ENCODE measurements at places on chromosomes 11 and 22. TPM values are rescaled to one million over a fixed set of nuclear protein-coding genes. Genes with fewer than 3 reads are reported as not detected.
A peak's percentile ranks its signal among the peaks of the same experiment; 100 is the strongest.

DNA sequence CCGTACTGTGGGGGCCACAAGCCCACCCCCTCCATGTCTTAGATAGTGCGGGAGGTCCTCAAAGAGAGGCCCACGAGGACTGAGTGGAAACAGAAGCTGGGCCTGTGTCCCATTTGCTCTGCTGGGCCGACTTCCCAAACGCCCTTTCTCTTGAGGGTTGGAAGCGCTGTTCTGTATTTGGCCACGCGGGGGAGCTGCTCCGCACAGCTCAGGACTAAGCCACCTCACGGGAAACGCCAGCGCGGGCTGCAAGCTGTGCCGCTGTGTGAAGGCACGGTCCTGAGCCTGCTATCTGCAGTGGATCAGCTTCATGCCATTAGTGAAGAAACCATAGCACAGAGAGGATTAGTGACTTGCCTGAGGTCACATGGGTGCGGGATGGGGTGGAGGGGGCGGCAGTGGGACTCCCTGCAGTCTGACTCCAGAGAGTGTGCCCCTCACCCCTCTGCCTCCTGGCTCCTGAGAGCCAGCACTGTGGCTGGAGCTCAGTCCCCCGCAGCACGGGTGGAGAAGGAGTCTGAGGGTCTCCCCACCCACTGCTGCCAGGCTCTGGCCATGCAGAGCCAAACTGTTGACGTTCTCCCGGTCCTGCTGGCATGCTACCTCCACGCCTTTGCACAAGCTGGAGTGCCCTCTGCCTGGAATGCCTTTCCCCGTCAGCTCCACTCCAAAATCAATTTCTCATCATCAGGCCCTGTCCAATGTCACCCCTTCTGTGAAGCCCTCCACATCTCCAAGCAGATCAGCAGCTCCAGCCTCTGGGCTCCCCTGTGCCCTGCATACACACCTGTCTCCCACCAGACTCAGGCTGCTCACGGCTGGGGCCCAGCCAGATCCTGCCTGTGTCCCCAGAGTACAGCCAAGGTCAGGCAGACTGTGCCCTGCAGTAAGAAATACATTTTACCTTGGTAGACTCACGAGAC, 51.5 kb upstream of the LRRC32 start:
- no peak for DNase-seq

- no peak for DNase-seq
Measured at GRCh38 chr11:94537031-94537600, 6.6 kb upstream of the FUT4 start.

GRCh38 chr11:112810951-112811350, 150.3 kb upstream of the NCAM1 start:
- DNase-seq, result no peak

GRCh38 chr11:44630511-44631210, 65.2 kb downstream of the CD82 start:
- peak; percentile 58 for DNase-seq

DNA sequence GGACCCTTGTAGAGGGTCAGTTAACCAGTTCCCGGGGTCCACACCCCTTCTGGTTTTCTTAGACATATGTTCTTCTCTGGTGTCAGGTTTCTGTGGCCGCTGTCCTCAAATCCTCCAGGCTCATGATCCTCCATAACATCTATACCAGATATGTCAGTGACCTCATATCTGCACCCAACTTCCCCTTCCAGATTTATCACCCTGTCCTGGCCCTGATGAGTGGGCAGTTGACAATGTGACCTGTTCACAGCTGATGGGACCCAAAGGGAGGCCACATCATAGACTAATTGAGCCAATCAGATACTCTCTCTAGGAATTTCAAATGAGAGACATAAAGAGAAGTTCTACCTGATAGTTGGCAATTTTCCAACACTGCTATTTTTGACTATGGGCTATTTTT, 5.1 kb downstream of the DKK3 start:
- no peak for DNase-seq

- DNase-seq, result no peak
Measured at GRCh38 chr11:74683279-74683871, 47.9 kb downstream of the CHRDL2 start.

DNA sequence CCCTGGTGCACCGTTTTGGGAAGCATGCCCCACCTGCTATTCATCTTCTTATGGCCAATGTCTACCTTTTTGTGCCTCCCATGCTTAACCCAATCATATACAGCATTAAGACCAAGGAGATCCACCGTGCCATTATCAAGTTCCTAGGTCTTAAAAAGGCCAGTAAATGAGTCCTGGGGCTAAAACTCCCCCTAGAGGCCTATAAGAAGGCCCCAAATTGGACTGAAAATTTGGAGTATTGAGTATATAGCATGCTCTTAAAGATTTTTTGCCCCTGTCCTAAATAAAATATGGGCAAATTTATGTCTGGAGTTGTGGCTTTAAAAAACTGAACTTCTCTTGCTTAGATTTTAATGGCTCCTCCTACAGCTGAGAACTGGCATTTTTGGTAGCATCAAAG, 6.6 kb downstream of the OR51M1 start:
- DNase-seq, result no peak

DNA sequence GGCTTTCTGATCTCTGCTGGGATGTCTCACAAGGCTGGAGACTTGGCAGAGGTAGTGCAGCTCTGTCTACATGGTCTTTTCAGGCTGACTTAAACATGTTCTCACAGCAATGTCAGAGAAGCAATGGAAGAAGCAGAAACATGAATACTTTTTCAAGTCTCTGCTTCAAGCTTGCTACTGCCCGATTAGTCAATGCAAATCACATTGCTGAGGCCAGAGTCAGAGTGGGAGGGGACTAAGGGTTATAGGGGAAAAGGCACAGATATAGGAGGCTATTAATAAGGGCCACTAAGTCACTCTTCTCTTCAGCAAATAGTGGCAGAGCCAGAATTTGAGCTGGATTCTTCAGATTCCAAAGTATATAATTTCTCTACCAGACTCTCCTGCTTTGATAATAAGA, 390.5 kb downstream of the TMEM135 start:
- no peak for DNase-seq

DNA sequence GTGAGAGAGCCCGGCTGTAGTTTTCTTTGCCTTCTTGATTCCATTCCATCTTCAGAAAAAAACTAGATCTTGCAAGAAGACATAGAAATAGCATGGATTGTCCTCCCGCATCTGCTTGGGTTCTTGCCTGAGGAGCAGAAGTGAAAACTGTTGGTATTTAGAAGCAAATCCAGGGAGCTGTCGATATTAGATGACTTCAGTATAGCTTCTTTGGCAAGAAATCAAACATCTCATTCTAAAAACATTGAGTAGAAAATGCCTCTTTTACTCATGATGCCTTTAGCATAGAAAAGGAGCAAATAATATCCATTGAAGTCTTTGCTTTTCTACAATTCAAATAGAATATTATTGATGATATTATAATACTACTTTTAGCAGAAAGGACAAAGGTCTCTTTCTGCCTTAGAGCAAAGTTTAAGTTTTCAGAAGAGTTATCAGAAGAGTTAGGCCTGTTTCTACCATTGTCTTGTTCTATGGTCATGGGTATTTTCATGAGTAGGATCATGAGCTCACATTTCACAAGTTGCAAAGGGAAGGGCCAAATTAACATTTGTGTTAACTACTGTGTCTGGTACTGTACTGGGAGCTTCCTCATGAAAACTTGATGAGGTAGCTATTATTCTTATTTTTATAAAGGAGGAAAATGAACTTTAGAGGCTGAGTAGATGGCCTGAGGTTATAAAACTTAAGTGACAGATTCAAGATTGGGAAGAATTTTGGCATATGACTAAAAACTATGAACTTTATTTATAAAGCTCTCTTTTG, 49.7 kb downstream of the EXT2 start:
- no peak for DNase-seq

- no peak for DNase-seq
Measured at GRCh38 chr11:94769880-94770279, 1.7 kb downstream of the AMOTL1 start.

DNA sequence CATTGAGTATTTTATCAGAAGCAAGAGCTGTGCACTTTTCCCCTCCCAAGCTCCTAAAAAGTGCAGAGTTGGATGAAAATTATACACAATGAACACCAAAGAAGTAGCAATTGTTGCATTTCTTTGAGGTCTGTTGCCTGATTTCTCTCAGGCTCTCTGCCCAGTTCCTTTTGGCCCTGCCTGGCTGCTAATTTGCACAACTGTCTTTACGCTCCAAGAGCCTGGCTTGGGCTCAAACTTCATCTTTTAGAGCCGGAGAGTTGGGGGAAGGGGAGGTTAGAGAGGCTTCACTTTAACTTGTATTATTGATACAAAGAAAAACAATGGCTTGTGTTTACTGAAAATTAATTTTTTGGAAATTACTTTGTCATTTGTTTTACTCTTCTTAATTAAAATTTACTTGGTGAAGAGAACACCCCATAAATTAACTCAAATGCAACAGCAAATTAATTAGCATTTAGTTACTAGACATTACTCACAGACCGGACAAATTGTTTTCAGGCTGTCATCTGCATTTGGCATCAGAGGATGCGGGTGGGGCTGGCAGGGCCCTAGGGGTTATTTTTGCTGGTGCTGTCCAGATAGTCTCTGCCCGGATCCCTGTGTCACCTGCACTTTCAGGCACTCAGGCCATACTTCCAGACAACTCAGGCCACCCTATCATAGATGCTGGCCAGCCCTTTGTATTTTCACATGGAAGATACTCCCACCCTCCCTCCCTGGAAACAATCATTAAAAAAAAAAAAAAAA, 407.3 kb downstream of the NXPE2 start:
- no peak for DNase-seq

GRCh38 chr22:18023509-18024275, 669 bp downstream of the MICAL3 start:
- DNase-seq, result no peak

DNA sequence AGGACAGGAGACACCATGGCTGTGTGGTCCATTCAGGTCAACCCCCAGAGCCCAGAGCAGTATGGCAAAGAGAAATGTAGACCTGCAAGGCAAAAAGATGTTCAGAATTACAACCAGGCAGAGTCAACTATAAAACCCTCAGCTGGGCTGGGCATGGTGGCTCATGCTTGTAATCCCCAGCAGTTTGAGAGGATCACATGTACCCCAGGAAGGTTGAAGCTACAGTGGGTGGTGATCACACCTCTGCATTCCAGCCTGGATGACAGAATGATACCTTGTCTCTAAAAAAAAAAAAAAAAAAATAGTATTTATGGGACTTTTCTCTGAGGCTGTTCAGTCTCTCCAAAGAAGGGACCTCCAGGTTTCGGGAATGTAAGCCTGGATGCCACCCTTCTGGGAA, 18.4 kb upstream of the LDHA start:
- no peak for DNase-seq

GRCh38 chr22:32083814-32084213, 40.8 kb downstream of the SLC5A1 start:
- DNase-seq, result peak; percentile 52

- no peak for DNase-seq
Measured at GRCh38 chr22:50268655-50269113, 1.5 kb downstream of the MAPK11 start.

GRCh38 chr11:77656362-77656761, 18.8 kb upstream of the CLNS1A start:
- DNase-seq, result no peak

GRCh38 chr11:44028816-44029506, 18.8 kb upstream of the ACCSL start:
- DNase-seq, result no peak

DNA sequence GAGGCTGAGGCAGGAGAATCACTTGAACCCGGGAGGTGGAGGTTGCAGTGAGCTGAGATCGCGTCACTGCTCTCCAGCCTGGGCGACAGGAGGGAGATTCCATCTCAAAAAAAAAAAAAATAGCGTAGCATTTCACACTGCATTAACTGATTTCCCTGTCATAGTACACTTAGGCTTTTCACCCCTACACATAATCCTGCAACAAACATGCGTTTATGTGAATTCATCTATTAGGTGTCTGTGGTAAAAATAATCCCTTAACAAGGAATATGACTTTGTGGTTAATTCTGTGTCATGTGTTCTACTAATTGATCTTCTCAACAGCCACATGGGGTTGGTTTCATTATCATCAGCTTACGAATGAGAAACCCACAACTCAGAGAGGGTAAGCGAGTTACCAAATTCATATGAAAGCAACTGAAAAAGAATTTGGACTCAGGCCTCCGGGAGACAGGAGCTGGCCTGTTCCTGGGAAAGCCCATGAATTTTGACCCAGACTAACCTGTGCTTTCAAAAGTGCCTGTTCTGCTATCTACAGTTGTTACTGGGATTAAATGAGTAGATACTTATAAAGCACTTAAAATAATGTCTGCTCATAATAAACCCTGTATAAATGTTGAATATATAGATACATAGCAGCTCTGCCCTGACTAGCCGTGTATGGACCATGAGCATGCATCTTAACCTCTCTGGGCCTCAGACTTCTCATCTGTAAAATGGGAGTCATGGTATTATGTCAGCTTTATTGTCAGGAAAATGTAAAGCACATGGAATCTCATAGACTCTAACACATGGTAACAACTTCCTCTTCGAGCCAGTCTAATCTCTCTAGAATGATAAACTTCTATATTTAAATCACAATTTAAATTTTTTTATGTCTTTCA, 36.6 kb downstream of the KCNJ1 start:
- no peak for DNase-seq

DNA sequence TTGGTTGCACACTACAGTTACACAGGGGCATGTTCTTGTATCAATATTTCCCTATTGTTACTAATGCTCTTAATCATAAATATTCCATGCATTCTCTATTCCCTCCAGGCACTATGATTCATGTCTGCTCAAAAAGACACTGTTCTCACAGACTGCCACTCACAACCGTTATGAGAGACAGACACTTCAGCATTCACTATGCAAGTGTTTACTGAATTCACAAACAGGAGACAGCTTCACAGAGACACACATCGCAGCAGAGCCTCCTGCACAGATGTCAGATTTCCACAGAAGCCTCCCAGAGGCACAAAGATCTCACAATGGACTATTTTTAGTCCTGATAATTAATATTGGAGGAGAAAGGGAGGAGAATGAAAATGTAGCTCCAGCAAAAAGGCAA, 930.4 kb downstream of the OPCML start:
- DNase-seq, result no peak

- DNase-seq, result no peak
Measured at GRCh38 chr11:92870196-92870832, 99.1 kb upstream of the MTNR1B start.

DNA sequence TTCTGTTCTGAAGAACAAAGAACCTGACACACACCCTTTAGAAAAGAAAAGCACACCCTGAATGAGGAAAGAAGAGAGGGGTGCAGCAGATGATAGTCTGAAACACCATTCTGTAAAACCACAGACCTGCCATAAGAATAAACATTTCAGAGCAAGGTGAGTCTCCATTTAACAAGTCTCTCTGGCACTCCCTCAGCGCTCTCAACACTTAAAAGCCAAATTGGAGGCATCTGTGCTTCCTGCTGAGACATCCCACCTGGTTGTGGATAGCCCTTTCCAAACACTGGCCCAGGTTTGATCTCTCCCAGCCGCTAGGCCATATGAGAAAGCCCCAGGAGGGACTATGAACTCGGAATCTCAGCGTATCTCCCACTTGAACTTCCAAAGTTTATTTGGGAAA, 36.3 kb downstream of the ETS1 start:
- no peak for DNase-seq

P2RY2 gene
- 27.3 TPM for total RNA-seq

IL18 gene
- total RNA-seq, result 48.6 TPM

BIRC3 gene
- total RNA-seq, result 7.1 TPM

MPEG1 gene
- 3.9 TPM for total RNA-seq

FAR1 gene
- 77.6 TPM for total RNA-seq

CKAP5 gene
- total RNA-seq, result 32.9 TPM

FADS2 gene
- 25.5 TPM for total RNA-seq

MMP1 gene
- not detected for total RNA-seq

FAM227A gene
- 0.25 TPM for total RNA-seq
